ENCODE measurements at places on chromosomes 6 and 20.

DNA sequence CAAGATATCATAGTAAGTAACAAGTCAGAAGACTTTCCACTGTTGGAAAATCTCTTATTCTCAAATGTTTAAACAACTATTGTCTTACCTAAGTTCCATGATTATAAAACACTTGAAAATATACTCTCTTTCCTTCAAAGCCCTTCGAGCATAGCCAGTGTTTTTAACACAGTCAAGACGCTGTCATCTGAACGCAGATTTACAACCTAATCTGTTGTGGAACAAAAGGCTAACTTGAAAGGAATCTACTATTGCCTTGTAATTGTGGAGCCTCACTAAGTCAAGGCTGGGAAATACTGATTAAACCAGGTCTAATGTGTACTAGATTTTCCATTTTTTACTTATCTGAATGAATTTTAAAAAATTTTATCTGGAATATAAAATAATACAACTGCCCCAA is 205.8 kb downstream of the TRDN start:
- DNase-seq, result no peak

DNA sequence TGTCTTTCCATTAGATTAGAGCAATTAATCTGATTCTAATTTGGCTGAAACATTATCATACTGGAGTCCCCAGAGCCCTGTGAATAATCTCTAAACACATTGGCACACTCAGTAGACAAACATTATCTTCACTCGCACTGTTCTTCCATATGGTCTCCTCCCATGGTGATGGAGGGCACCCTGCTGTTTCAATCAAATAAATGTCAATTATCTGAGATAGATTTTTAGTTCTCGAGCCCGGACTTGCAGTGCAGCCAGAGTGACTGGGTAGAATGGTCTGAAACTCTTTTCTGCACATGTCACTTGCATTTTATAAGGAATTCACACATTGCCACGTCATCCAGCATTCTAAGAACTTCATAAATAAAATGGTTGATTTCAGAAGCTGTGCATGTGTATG is 90.6 kb upstream of the MAP3K7 start:
- no peak for DNase-seq

DNA sequence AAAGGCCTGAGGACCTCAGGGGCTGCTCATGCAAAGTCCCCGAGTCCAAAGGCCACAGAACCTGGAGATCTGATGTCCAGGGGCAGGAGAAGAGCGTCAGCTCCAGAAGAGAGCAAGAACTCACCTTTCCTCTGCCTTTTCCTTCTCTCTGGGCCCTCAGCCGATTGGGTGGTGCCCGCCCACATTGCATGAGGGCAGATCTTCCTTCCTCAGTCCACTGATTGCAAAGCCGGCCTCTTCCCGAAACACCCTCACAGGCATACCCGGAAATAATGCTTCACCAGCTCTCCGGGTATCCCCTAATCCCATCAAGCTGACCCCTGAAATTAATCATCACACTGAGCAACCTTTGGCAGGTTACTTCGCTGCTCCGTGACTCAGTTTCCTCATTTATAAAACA is 33.4 kb downstream of the SPDEF start:
- no peak for DNase-seq

DNA sequence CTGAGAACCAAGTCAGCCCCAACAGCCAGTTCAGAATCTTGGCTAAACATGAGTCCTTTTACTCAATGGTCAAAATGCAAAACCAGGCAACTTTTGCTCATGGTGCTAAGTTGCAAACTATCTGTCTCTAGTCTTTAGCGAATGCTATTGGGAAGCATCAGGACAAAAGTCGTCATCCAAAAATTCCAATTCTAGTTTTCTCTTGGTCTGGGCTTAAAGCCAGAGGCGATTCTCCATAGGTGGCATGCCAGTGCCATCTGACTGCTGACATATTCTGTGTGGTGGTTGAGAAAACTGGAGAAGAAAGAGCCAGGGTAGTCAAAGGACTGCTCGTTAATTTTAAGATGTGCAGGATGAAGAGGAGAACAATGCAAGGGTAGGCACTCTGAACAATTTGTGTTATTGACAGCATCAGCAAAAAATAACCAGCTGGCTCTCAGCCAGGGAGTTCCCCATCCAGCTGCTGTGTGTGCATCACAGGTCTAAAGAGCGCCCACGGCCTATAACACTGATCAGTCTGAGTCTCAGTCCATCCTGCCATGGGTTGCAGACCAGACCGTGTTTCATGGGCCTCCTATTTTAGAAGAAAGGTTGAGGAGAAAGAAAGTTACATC is 313.6 kb downstream of the ALDH8A1 start:
- no peak for DNase-seq

- no peak for DNase-seq
These were observed 212.6 kb upstream of the RSPO3 start for GRCh38 chr6:126905917-126906316.
